ENCODE measurements at places on chromosomes 11 and 22.

- H3K4me1 ChIP-seq = no peaks in the 10 kb centered on the region
- no peak overlapping the region for H3K4me3 ChIP-seq
- no peaks in the 10 kb centered on the region for H3K36me3 ChIP-seq
- H3K27me3 ChIP-seq = no peaks in the 10 kb centered on the region
Observed at GRCh38 chr11:32852207-32852606, 22.5 kb downstream of the PRRG4 start.

- no peak overlapping the region for H3K4me3 ChIP-seq
- H3K36me3 ChIP-seq = no peaks in the 10 kb centered on the region
- H3K27me3 ChIP-seq = no peaks in the 10 kb centered on the region
Observed at GRCh38 chr11:126483621-126484195, 128.2 kb downstream of the ST3GAL4 start.

- H3K4me1 ChIP-seq = no peaks in the 10 kb centered on the region
- DNase-seq = no peak
- H3K27me3 ChIP-seq = no peaks in the 10 kb centered on the region
- no peak overlapping the region for H3K27ac ChIP-seq
- no peaks in the 10 kb centered on the region for H3K36me3 ChIP-seq
Observed at GRCh38 chr11:79062814-79063762, 377.7 kb downstream of the TENM4 start.

GRCh38 chr22:27885977-27886842, 32.8 kb downstream of the PITPNB start:
- no peaks in the 10 kb centered on the region for H3K4me1 ChIP-seq
- no peaks in the 10 kb centered on the region for H3K27me3 ChIP-seq

- H3K36me3 ChIP-seq = no peaks in the 10 kb centered on the region
- no peaks in the 10 kb centered on the region for H3K4me1 ChIP-seq
- no peak overlapping the region for H3K27ac ChIP-seq
- no peaks in the 10 kb centered on the region for H3K27me3 ChIP-seq
Observed at GRCh38 chr11:119764108-119764868, 35.3 kb upstream of the NECTIN1 start.

GRCh38 chr22:20490183-20490940, 5.2 kb downstream of the KLHL22 start:
- peaks cover 44% of the 10 kb centered on the region for H3K4me1 ChIP-seq
- H3K4me3 ChIP-seq = no peak overlapping the region
- no peak for DNase-seq
- H3K27me3 ChIP-seq = no peaks in the 10 kb centered on the region

GRCh38 chr11:115129473-115130289, 374.5 kb downstream of the CADM1 start:
- no peaks in the 10 kb centered on the region for H3K36me3 ChIP-seq
- no peak overlapping the region for H3K4me3 ChIP-seq
- no peak overlapping the region for H3K27ac ChIP-seq
- H3K27me3 ChIP-seq = no peaks in the 10 kb centered on the region

DNA sequence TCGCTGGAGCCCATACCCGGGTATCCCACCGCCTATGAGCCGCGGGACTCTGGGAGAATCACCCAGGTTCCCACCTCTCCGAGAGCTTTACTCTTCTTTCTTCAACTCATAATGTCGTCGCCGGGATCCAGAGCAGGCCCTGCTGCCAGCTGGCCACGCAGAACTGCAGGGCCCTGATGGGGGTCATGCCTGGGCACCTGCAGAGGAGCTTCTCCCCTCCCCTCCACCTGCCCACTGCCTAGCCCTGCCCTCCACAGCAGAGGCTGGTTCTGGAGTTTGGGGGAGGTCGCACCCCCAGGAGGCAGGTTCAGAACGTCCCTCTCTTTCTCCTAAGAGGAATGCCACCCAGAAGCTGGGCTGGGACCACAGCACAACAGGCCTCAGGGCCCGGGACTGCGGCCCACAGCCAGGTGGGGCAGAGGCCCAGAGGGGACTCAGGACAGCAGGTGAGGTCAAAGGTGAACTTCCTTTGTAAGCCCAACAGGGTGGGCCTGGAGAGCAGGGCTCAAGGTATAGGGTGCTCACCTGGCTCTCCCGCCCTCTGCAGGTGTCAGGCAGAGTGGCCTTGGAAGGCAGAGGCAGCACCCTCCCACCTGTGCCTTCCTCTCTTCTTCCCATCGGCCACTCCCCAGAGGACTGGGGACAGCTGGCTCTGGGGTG, 1.9 kb downstream of the SLC25A45 start:
- no peak overlapping the region for H3K4me3 ChIP-seq
- H3K4me1 ChIP-seq = peaks cover 44% of the 10 kb centered on the region
- H3K27me3 ChIP-seq = no peaks in the 10 kb centered on the region
- H3K36me3 ChIP-seq = no peaks in the 10 kb centered on the region
- peak overlapping the region; percentile 96 for H3K27ac ChIP-seq

GRCh38 chr11:113286509-113287497, 27.6 kb upstream of the TTC12 start:
- no peaks in the 10 kb centered on the region for H3K27me3 ChIP-seq
- DNase-seq = no peak
- no peaks in the 10 kb centered on the region for H3K36me3 ChIP-seq
- H3K27ac ChIP-seq = no peak overlapping the region
- no peak overlapping the region for H3K4me3 ChIP-seq

- H3K36me3 ChIP-seq = no peaks in the 10 kb centered on the region
- no peak overlapping the region for H3K4me3 ChIP-seq
- H3K4me1 ChIP-seq = peaks cover 45% of the 10 kb centered on the region
- H3K27me3 ChIP-seq = no peaks in the 10 kb centered on the region
- no peak overlapping the region for H3K27ac ChIP-seq
Observed at GRCh38 chr11:73157101-73158010, 15.2 kb upstream of the FCHSD2 start.

GRCh38 chr11:36352922-36353321, 56.8 kb downstream of the PRR5L start:
- H3K4me1 ChIP-seq = peaks cover 23% of the 10 kb centered on the region
- no peak overlapping the region for H3K4me3 ChIP-seq
- H3K36me3 ChIP-seq = no peaks in the 10 kb centered on the region
- no peak overlapping the region for H3K27ac ChIP-seq

DNA sequence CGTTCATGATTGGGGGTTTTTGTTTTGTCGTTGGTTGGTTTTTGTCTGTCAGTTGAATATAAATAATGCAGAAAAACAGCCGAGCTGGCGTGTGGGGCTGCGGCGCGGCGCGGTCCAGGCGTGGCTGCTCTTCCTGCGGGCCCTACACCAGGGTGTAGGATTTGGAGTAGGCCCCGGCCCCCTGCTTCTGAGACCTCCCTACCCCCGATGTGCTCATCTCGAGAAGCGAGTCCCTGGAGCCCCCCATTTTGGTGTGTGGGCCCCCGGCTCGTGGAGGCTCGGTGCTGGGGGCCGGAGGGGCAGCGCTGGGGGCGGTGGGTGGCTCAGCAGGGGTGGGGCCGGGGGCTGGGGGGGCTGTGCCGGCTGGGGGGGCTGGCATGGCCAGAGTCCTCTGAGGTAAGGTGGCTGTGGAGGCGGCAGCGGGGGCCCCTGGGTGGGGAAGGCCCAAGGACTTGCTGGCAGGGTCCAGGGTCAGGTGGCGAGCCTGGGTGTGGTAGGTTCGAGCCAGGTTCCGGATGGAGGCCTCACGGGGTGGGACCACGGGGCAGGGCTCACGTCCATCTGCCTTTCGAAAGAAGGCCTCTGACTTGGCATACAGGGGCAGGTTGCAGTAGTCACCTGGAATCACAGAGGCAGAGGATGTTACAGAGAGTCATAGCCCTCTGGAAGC, 100.7 kb downstream of the CEP164 start:
- no peaks in the 10 kb centered on the region for H3K36me3 ChIP-seq
- no peak overlapping the region for H3K27ac ChIP-seq
- no peak overlapping the region for H3K4me3 ChIP-seq
- H3K4me1 ChIP-seq = peaks cover 4% of the 10 kb centered on the region
- no peaks in the 10 kb centered on the region for H3K27me3 ChIP-seq

GRCh38 chr11:68297812-68298658, 14.4 kb upstream of the LRP5 start:
- no peaks in the 10 kb centered on the region for H3K36me3 ChIP-seq
- H3K27ac ChIP-seq = no peak overlapping the region
- H3K4me3 ChIP-seq = no peak overlapping the region
- H3K27me3 ChIP-seq = no peaks in the 10 kb centered on the region
